NCI-H1436 treated with DMSO at 0.1 percent for 48 hours (cell line): ENCODE measurements at places on chromosomes 1 and 21.

- no peak for DNase-seq
Observed at GRCh38 chr1:223872308-223872901, 26.7 kb upstream of the TP53BP2 start.

DNA sequence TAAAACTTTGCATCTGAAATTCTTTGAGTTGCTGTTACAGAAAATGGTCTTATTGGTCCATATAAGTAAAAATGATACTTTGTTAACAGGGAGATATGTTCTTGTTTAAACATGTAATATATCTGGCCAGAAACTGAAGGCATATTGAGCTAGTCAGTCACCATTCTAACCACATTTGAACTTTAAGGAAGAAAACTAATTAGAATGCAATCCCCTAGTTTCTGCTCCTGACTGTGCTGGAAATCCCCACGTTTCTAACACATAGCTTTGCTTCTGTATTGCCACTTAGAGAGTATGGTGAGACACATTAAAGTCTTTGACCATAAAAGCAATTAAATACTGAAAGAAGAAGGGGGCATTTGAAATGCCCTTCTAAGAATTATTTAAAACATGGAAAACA, 32.1 kb upstream of the HIVEP3 start:
- no peak for DNase-seq

DNA sequence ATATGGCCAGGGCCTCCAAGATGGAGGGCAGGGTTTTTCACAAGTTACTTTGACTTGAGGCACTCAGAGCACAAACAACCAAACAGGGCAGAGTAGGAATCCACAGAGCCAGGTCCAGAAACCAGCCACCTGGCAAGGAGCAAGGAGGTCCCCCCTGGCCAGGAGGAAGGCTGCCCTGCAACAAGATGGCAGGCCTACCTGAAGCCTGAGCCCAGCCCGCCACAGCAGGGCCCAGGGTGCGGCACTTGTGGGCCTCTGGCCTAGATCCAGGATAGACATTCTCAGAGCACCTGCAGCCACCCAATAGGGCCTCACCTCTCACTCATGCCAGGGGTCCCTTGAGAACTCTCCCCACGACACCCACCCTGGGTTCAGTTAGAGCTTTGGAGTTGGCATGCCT, 11.5 kb downstream of the SH3BGRL3 start:
- no peak for DNase-seq

GRCh38 chr1:108045460-108045859, 80.5 kb upstream of the VAV3 start:
- DNase-seq: no peak

GRCh38 chr1:227774051-227774731, 39.0 kb downstream of the SNAP47 start:
- no peak for DNase-seq

- no peak for DNase-seq
Observed at GRCh38 chr21:41090981-41091380, 77.0 kb upstream of the BACE2 start.

GRCh38 chr1:151546011-151546925, 6.2 kb downstream of the TUFT1 start:
- DNase-seq: no peak

DNA sequence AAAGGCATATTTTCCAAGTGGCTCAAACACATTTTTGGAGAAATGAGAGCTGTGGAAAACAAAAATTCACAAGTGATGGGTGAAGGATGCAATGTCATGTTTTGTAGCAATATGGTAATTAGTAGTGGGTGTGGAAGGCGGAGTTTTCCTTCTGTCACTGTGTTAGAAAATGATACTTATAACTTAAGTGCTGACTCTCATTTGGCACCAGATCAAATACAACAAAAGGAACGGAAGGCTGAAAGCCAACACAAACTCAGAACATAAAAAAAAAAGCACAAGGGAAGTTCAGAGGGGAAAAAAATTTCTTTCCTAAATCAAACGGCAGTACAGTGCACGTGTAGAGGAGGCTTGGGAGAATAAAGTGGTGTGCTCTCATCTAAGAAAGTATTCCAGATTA, at the start of gene TNFSF18:
Gene TNFSF18, minus strand, starts transcription at position 77 of the 400 bp plus-strand sequence. Its CDS starts 45 bp downstream, at position 32.
- no peak for DNase-seq

- DNase-seq: no peak
Observed at GRCh38 chr1:191620883-191621282, 537.4 kb upstream of the RGS18 start.

GRCh38 chr1:17215545-17215890, 10.6 kb downstream of the PADI1 start:
- no peak for DNase-seq

- DNase-seq: no peak
Observed at GRCh38 chr21:42012344-42012743, 2.2 kb upstream of the ZBTB21 start.

- DNase-seq: no peak
Observed at GRCh38 chr1:102732927-102733326, 375.4 kb downstream of the COL11A1 start.

- DNase-seq: no peak
Observed at GRCh38 chr1:171940368-171940767, 99.1 kb downstream of the DNM3 start.

DNA sequence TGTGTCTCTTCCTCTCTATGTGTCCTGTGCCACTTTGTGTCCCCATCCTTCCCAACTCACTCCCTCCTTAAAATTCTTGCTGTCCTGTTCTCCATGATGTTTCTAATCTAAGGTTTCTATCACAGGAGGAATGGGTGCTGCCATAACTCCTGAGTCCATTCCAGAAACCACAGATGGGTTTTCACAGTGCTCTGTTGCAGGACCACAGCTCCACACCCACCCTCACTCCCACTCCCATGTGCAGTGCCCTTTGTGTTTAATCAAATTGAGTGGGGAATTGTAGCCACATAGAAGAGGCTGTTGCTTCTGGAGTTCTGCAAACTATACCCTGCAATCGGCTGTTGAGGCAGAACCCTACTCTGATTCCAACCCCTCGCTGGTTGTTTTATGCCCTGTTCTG, 142.1 kb downstream of the SPATA46 start:
- no peak for DNase-seq

- no peak for DNase-seq
Observed at GRCh38 chr1:238071061-238071460, 180.3 kb upstream of the ZP4 start.

GRCh38 chr1:42852608-42852980, 6.2 kb downstream of the ZNF691 start:
- DNase-seq: no peak

DNA sequence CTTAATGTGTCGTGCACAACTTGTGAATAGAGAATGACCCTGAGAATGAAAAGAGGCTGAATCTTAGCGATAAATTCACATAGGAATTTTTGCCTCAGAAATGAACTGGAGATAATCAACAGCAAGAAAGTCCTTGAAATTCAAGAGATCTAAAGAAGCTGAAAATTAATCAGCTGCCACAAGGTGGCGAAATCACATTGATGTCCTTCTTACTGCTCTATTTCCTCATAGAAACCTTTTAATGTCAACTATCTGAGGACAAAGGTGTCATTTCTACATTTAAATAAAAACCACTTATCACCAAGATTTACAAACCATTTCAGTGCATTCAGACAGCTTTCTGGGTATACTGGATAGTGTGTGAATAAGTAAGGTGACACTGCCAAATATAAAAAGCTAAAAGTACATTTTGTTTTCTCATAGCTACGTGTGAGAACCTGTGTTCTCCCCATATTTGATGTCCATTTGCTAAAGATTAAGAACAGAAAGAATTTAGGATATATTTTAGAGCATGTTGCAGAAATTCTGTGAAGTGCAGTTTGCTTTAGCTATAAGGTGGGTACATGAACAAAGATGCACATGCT, 485.3 kb upstream of the PTBP2 start:
- DNase-seq: peak; percentile 0

DNA sequence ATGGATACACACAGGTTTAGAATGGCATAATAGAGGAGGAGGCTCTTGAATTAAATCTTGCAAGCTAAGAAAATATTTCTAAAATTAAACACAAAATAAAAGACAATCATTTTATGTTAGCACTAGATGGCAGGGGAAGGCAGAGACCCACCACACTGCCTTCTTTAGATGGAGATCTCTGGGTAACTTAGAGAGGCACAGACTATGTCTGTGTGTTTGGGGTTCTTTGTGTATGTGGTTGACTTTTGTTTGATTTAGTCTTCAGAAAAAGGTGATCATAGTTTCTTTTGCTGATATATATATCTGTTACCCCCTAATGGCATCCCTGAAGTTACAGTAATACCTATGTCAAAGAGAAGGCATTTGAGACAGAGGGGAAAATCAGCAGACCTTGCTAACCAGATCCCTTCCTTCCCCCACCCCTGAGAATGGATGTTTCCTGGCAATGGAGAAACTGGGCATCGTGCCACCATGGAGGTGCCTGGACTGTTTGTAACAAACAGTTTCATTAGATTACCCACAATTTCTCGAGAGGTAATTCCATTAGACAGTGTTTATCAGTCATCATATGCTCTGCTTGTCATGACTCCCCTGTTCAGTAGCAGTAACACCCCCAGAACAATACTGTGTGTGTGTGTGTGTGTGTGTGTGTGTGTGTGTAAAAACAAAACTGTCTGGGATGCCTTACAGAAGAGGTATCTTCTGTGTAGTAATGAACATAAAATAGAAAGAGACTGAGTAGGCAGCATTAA, 228.3 kb upstream of the DEPDC1 start:
- DNase-seq: no peak

- DNase-seq: peak; percentile 63
Observed at GRCh38 chr1:240462766-240463395, 149.1 kb downstream of the GREM2 start.

- no peak for DNase-seq
Observed at GRCh38 chr21:29326914-29327554, 28.3 kb downstream of the BACH1 start.
